SK-MEL-5 (cell line): ENCODE measurements at places on chromosomes 1 and 21.
A peak's percentile ranks its signal among the peaks of the same experiment; 100 is the strongest.

DNA sequence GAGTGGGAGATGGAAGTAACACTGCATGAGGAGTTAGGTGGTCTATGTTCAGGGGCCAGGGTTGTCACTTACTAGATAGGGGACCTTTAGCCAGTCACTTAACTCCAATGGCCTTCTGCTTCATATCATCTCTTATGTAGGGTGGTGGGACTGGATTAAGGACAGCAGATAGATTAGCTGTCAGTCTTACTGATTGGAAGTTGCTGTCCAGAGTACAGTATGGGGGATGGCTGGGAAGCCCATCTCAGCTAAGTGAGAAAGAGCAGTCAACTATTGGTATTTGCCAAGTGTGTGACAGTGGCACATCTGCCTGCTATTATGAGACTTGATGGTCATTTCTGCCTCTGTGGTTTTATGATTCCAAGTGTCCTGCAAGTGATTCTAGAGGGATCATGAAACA is 130.9 kb downstream of the FGGY start:
- no peak for DNase-seq

GRCh38 chr1:160494620-160495019 is 28.4 kb downstream of the SLAMF6 start:
- DNase-seq = peak; percentile 61

GRCh38 chr1:178625695-178626094 is 99.3 kb upstream of the RALGPS2 start:
- no peak for DNase-seq

- DNase-seq = no peak
Observed at GRCh38 chr1:54174106-54174505, 21.3 kb upstream of the CDCP2 start.

DNA sequence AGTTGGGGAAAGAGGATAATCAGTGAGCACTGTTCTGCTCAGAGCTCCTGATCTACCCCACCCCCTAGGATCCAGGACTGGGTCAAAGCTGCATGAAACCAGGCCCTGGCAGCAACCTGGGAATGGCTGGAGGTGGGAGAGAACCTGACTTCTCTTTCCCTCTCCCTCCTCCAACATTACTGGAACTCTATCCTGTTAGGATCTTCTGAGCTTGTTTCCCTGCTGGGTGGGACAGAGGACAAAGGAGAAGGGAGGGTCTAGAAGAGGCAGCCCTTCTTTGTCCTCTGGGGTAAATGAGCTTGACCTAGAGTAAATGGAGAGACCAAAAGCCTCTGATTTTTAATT is 42.7 kb downstream of the YARS1 start:
- no peak for DNase-seq

DNA sequence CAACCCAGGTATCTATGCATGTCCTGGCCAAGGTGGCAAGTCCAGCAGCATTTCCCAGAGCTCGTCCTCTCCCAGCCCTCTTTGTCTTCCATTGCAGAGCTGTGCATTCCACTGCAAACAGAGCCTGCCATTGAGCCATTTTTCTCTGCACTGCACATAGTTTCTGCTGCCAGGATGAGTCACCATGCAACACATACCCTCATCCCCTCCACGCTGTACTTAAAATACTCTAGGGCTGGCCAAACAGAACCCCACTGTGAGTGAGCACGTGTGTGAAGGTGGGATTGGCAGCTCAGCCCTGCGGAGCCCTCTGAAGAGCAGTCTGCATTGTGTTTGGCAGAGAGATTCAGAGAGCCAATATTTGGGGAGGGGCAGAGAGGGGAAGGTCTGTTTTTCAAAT is 3.9 kb upstream of the ATP1B1 start:
- DNase-seq = peak; percentile 84
